Ecto neural progenitor cell (in vitro differentiated cells): ENCODE measurements at places on chromosomes 1 and 21.
A peak's percentile ranks its signal among the peaks of the same experiment; 100 is the strongest.

- no peak for DNase-seq
Measured at GRCh38 chr1:107835151-107835670, 129.8 kb downstream of the VAV3 start.

- no peak for DNase-seq
Measured at GRCh38 chr1:22231995-22232690, 89.2 kb upstream of the WNT4 start.

- peak; percentile 85 for DNase-seq
Measured at GRCh38 chr1:45687754-45688740, at the start of gene TMEM69. Gene TMEM69, plus strand, starts transcription at chr1:45688181. Its CDS starts 2,888 bp downstream, at chr1:45691069.

DNA sequence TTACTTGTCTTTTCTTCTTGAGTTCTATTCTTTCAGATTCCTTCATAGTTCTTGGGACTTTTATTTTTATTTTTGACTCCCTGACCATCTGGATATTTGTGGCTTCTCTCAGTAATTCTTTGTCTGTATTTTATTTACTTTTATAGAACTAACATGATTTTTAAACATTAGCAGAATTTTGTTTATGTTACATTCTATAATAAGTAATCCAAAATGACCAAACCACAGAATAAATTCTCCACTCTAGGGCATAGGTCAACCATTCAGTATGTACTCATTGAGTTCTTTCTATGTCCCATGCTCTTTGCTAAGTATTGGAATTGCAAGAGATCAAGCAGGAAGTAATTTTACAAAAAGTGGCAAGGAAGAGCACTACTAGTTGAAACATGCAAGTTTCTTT, 969.0 kb downstream of the TTLL7 start:
- no peak for DNase-seq

GRCh38 chr1:55695151-55695550, 480.0 kb upstream of the USP24 start:
- DNase-seq, result no peak

- no peak for DNase-seq
Measured at GRCh38 chr21:46545363-46545762, 59.5 kb downstream of the S100B start.

- no peak for DNase-seq
Measured at GRCh38 chr1:33390542-33390941, 40.4 kb downstream of the PHC2 start.

GRCh38 chr1:63603810-63604209, 10.6 kb downstream of the PGM1 start:
- no peak for DNase-seq

GRCh38 chr1:226723657-226724532, 15.2 kb downstream of the ITPKB start:
- DNase-seq, result no peak

DNA sequence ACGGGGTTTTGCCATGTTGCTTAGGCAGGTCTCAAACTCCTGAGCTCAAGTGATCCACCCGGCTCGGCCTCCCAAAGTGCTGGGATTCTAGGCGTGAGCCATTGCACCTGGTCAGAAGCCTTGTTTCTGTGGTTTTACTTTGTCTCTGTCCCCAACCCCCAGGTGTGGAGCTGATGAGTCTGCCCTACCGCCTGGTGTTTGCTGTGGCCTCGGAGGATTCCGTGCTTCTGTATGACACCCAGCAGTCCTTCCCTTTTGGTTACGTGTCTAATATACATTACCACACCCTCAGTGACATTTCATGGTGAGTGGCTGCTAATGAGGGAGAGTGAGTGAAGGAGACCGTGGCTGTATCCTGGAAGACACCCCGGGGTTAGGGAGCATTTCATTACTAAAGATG, 26.1 kb downstream of the CHAF1B start:
- no peak for DNase-seq

DNA sequence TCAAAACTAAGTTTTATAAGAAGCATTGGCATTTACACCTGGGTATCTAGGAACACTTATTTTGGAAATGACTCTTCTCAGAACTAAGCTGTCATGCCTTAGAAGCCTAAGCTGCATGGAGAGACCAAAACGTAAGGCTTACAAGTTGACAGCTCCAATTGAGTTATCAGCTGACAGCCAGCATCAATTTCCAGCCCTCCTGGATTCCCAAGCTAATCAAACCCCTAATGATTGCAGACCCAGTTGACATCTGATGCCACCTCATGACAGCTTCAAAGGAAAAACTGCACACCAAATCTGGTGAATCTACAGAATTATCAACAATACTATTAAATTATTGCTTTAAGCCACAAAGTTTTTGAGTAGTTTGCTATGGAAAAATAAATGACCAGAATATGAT, 187.6 kb upstream of the PRMT6 start:
- DNase-seq, result no peak

DNA sequence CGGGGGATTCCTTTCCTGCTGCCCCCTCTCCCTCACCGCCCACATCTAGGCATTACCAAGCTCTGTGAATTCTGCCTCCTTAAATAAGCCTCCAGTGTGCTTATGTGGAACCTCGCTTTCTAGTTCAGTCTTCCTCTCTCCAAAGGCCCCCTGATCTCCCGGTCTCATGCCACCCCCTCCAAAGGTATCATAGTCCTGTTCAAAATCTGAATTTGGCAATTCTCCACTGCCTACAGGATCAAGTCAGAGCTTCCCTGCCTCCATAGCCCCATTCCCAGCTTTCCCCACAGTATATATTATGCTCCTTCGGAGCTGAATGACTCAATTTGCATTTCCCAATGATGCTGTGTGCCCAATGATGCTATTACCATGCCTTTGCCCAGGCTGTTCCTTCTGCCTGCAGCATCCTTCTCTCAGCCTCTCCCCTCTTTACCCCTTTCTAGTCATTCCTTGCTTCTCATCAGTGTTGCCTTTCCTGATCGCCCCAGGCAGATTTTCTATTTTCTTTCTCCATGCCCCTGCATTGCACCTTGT, 1.7 kb downstream of the AZIN2 start:
- DNase-seq, result no peak

DNA sequence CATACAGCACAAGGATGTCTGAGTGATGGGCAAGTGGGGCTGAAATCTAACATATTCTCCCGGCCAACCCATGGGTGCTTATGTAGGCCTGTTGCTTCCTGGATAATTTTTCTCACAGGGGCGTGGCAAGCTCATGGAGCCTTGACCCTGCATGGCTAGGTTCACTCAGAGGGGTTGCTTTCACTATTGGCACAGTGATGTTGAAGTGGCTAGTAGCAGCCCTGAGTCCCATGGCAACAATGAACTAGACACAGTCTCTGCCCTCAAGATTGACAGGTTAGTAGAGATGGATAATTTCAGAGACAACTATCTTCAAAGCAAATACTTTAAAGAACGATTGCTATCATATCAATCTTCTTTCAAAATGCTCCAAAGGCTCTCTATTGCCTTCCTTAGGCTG, 6.5 kb upstream of the MAB21L3 start:
- DNase-seq, result no peak

GRCh38 chr1:59020151-59020997, 236.5 kb upstream of the JUN start:
- DNase-seq, result no peak

GRCh38 chr1:186812570-186812969, 16.2 kb upstream of the PLA2G4A start:
- DNase-seq, result no peak

GRCh38 chr1:93658188-93658587, 23.4 kb downstream of the BCAR3 start:
- DNase-seq, result no peak

GRCh38 chr1:94778808-94779207, 41.3 kb upstream of the SLC44A3 start:
- no peak for DNase-seq

DNA sequence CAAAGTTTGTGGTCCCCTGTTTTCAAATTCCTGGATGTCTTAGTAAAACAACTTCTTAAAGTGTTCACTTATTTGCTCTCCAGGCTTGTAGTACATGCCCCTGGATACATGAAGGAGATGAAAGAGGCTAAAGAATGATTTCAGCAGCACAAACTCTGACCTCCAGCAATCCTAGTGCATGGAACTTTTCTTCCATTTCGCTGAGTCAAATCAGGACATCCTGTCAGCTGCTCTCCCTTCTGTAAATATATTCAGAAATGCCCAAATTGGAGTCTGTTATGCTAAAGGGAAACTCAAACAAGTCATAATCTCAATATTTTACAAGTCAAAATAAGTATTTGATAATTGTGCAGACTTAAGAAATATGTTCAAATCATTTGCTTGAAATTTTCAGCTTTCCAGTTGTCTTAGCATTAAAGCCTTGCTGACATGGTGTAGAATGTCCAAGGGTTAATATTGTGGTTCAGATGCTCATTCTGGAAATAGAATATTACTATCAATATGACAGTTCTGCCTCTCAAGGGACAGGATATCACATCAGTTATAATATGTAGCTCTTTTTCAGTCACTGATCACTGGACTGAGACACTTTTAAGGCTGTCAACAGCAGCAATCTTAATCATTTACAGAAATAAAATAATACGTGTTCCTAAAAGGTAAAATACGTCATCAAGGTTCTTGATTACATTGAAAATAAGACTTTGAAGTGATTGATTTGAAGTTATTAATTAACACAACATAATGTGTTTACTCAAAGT, 1157.3 kb downstream of the PLA2G4A start:
- no peak for DNase-seq

DNA sequence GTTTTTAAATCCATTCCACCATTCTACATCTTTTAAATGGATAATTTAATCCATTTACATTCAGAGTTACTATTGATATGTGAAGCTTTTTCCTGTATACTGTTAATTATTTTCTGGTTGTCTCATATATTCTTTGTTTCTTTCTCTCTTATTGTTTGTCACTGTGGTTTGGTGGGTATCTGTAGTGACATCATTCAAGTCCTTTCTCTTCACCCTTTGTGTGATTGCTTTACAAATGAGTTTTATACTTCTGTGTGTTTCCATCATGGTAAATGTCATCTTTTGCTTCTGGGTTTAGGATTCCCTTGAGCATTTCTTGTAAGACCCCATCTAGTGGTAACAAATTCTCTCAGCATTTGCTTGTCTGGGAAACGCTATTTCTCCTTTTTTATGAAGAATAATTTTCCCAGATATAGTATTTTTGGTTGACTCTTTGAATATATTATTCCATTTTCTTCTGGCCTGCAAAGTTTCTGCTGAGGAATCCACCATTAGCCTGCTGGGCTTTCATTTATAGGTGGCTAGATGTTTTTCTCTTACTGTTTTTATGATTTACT, 10.2 kb downstream of the LY9 start:
- no peak for DNase-seq

GRCh38 chr1:92442351-92442750, 44.4 kb downstream of the GFI1 start:
- no peak for DNase-seq

GRCh38 chr1:2914702-2915101, 106.6 kb upstream of the ACTRT2 start:
- no peak for DNase-seq

DNA sequence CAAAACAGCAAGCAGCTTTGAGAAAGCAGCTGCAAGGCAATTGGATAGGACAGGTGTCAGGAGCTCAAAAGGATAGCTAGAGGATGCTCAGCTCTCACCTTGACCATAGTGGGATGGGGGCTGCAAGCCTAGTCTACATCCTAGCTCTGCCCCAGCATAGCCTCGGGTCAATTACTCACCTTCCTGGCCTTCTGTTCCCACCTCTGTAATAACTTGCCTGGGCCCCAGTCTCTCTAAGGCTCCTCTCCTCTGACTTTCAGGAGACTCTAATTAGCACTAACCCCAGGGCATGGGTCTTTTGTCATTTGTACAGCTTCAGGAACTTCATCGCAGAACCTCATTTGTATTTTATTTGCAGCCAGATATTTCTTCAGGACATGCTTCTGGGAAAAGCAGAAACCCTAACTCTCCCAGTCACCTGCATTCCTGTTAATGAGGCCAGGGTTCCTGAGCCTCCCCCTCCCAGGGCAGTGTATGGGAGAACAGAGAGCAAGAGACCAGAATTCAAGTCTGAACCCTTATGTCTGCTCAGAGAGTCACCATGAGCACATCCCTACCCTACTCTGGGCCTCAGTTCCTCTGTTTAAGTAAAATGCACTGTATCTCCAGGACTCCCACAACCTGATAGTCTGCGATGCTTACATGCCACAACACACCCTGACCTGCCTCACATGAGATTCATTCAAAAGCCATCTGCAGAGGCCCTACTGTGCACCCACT, 108.1 kb downstream of the MATN1 start:
- DNase-seq, result peak; percentile 17

DNA sequence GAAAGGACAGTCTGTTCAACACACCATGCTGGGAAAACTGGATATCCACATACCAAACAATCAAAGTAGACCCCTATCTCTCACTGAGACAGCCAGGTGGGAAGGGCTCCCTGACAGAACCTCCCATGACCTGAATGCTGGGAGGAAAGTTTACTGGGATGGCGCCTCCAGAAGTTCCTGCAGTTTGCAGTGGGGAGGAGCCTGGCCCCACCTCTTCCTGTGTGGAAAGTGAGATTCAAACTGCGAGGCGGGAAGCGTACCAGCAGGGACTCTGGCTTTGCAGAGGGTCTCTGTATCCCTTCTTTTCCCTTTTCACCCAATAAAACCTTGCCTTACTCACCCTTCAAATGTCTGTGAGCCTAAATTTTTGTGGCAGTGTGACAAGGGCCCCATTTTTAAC, 190.7 kb downstream of the HHIPL2 start:
- DNase-seq, result no peak

DNA sequence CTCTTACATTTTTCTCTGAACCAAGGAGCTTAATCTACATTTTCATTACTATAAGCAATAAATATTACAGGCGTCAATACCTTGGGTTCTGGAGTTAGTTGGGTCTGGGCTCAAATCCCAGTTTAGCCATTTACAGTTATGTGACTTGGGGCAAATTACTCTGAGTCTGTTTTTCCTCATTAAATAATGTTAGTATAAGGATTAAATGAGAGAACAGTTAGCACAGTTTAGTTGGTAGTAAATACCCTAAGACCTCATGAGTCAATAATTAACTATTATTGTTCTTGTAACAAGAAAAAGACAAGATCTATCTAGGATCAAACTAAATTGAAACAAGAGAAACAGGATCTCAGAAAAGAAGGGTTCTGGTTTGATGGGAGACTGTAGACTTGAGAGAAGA, 4.6 kb downstream of the C1orf116 start:
- DNase-seq, result no peak

DNA sequence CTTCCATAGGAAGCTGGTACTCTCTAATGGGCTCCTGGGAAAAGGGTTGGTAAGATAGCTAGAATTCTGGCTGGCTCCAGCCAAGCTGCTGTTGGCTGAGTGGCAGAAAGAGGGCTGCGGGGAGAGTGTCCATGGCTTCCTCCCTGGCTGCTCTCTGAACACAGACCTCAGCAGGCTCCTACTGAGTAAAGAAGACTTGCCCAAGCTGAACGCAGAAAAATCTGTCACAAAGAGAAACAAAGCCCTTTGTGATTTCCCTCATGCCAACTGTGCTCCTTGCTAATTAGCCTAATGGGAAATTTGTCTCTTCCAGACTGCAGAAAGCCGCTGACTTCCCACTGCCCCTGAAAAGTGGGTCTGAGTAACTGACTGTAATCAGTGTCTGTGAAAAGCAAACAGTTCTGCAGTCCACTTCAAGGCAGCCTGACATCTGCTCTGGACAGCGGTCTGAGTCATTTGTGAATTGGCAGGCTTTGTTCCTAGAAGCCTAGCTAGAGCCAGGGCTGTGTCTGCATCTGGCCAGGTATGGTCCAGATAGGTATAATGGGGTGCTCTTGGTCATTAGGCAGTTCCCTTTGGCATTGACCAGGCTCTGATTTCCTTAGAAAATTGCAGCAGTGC, 282.8 kb downstream of the ZNF648 start:
- DNase-seq, result no peak

GRCh38 chr1:109271458-109271857, 11.5 kb downstream of the PSRC1 start:
- no peak for DNase-seq

- DNase-seq, result no peak
Measured at GRCh38 chr1:205373798-205374175, 17.1 kb upstream of the KLHDC8A start.
